ENCODE measurements at places on chromosomes 5 and 9.

GRCh38 chr5:53476531-53477480 is 3.6 kb upstream of the FST start:
- no peak for DNase-seq

DNA sequence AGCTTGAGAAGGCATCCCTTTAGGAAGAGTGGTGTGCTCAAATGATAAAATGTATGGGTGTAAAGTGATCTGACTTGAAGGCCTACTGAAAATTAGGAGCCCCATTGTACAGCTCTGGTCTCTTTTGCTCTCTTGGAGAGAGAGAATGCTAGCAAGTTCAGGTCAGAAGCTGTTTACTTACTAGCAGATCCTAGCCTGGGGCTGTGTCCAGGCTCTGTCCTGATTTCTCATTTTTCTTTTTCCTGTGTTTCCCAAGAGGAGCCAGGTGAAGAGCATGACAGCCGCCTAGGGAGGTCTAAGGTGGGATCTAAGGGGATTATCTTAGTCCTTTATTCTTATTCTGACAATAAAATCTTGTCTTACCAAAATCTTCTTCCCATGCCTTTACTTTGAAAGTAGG is 272.8 kb downstream of the NNT start:
- no peak for DNase-seq

DNA sequence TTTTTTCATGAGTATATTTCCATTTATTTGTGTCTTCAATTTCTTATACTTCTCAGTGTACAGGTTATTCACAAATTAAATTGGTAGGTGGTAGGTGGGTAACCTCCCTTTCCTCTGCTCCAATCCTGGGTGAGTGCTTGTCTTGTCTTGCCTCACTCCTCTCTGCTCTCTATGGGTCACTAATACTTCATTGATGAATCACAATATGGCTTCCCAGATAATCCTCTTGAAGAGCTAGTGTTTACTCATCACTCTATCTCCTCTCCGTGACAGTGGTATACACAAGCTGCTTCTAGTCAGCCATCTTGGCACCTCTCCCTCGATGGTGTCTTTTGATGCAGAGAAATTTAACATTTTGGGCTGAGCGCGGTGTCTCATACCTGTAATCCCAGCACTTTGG is 331.8 kb upstream of the NMUR2 start:
- no peak for DNase-seq

- DNase-seq, result no peak
Measured at GRCh38 chr9:120474591-120475243, 105.2 kb downstream of the CDK5RAP2 start.

- DNase-seq, result no peak
Measured at GRCh38 chr5:135329913-135330797, 68.9 kb downstream of the MACROH2A1 start.

DNA sequence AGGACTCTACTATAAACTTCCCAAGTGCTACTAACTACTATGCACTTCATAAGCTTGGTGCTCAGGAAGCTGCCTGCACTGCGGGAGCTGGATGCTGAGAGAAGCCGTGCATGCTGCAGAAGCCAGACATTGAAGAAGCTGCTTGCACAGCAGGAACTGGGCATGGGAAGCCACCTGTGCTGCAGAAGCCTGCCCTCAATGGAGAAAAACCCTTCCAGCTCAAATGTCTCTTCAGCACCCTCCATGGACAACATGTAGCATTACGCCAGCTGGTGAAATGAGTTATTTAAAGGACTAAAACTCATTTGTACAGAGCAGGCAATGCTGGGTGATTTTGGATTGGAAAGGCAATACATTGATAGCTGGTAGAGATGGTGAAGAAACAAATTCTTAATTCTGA is 247.2 kb downstream of the KIF4B start:
- DNase-seq, result no peak

- DNase-seq, result no peak
Measured at GRCh38 chr9:124769549-124770358, 1.4 kb downstream of the NR6A1 start.

GRCh38 chr9:134548185-134548584 is 93.4 kb upstream of the COL5A1 start:
- no peak for DNase-seq

DNA sequence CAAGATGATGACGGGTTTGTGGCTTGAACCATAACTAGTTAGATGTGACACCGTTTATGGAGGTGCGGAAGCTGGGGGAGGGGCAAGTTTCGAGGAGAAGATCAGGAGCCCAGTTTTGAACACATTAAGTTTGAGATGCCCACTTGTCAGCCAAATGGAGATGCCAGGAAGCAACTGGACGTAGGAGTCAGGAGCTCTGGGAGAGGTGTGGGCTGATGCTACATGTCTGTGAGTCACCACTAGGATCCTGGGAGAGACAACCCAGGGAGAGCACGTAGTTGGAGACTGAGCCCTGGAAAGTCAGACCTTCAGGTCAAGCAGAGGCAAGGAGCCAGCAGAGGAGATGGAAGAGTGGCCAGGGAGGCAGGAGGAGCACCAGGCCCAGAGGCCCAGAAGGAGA is 48.8 kb upstream of the SLC25A51 start:
- DNase-seq, result no peak

DNA sequence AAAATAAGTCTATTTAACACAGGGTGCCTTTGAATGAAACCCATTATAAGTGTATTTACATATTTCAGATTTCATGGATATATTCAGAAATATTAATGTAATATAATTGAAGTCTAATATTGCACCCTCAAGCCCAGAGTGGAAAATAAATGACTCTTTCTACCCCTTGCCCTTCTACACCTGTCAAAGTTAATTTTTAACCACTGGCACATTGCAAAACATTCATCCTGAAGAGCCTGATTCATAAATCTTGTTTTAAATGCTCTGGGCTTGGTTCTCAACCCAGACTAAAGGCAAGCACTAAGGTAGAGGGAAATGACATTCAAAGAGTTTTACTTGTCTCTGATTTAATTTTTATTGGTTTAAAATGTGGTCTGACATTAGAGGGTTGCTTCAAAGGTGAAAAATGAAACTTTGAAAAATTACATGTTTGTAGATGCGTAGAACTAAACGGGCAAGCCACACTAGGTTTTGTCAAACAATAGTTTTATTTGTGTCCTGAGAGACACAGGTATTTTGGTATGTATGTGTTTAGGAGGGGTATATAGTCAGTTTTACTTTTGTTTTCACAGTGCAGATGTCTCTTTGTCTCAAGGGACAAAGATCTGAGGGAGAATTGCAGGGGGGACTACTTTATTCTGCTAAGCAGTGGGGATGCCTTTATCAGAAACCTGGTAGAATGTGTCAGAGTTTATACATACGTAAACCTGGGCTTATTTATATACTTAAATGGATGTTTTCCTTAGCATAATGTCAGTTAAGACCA is 69.7 kb downstream of the PIK3R1 start:
- DNase-seq, result no peak

- DNase-seq, result no peak
Measured at GRCh38 chr5:116531117-116531516, 43.5 kb downstream of the SEMA6A start.

DNA sequence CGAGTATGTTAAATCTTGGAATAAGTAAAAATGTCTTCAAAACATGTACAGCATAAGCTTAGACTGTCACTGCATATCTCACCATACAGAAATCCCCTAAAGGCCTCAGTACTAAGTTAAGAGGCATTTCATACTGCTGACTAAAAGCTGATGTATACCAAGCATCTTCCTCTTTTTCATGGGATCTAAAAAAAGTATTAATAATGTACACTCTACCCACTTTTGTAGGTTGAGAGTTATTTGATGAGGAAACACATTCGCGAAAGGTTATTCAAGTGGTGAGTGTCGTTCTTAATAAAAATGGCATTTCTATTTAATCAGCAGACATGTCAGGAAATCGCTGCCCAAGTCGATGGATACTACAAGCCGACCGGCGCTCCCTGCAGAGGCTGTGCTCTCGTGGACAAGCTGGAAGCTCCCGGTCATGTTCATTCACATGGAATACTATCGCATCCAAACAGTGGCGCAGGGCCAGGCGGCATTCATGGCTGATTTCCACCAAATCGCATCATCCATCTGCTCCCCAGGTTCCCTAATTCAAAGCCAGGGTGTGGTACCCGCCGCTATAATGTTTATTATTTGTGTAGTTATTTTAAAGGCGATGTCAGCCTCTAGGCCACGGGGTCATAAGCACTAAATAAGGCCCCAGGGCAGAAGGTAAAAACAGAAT is 724 bp downstream of the SGTB start:
- DNase-seq, result peak; percentile 11

GRCh38 chr9:78001946-78002731 is 29.5 kb downstream of the GNAQ start:
- DNase-seq, result no peak

GRCh38 chr9:133234577-133235322 is 25.7 kb upstream of the OBP2B start:
- DNase-seq, result no peak

DNA sequence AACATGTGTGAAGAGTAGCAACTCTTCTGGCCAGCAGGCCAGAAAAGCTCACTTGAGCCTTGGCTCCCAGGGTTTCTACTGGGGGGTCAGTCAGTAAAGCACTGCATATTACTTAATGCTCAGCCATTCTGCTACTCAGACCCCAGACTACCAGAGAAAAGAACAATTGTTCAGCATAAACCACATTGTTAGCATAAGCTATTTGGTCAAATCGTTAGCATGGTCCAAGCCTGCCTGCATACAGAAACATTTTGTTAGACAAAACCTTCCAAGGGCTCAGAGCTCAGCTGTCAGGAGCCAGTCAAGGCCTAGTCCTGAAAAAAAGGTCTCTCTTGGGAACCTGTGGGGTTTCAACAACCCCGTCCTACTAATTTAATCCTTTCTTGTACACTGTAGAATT is 449.3 kb downstream of the PRR16 start:
- DNase-seq, result no peak

DNA sequence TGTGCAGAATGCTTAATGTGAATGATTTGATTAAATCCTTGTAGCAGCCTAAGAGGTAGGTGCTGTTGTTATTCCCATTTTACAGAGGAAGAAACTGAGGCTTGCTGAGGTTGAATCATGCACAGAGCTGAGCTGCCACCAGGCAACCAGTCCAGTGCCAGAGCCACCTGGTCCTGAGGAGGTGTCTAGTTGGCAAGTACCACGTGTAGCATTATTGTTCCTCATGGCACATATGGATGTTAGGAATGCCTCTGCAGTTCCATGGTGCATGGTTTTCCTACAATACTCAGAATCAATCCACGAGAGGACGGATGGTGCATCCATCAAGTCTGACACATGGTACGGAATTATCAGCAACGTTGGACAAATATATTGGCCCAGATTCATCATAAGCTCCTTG is 8.9 kb downstream of the UBE2QL1 start:
- DNase-seq, result no peak

DNA sequence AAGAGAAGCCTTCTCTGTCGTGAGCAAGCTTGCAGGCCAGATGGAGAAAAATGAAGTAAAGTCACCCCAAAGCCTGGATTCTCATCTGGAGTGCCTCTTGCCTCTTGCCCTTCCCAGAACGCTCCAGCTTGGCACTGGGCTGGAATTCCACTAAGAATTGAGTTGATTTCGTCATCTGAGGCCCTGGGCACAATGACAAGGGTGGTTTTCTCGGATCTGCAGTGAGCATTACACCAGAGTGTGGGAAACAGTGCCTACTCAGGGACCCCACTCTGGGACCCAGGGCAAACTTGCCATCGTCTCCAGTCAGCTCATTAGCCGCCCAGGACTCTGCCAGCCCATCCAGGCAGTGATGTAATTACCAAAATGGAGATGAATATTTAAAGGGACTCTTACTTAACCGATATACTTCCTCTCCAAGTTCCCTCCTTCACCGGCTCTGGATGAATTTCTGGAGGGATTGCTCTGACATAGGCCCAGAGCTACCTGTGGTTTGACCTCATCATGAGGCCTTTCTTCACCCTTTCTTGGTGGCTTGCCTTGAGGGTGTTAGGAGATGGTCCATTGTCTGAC is 44.7 kb upstream of the LCP2 start:
- DNase-seq, result no peak

DNA sequence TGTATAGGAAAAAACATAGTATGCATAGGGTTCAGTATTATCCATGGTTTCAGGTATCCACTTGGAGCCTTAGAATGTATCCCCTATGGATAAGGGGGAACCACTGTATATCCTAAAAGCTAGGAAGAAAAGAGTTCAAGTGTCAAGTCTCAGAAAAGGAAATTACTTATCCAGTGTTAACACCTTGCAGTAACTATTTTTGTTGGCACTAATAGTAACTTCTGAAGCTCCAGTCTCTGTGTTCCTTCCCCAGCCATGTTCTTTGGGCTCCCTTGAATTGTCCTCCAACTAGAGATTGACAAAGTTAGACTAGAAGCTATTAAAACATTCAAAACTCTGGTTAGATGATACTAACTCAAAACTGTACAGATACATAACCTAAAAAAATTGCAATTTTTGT is 370.8 kb downstream of the NFIB start:
- DNase-seq, result no peak

DNA sequence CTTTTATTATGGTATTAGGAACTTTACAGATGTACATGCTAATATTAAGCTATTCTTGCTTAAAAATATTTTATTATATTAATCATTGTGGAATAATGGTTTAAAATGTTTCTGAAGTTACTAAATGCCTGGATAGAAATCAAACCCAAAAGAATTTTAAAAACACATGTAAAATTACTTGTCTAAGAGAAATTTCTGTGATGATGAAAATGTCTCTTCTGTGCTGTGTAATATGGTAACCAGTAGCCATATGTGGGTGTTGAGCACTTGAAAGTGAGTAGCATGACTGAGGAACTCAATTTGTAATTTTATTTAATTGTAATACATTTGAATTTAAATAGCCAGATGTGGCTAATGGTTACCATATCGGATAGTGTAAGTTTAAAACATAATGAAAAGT is 66.7 kb upstream of the HSPB3 start:
- no peak for DNase-seq

DNA sequence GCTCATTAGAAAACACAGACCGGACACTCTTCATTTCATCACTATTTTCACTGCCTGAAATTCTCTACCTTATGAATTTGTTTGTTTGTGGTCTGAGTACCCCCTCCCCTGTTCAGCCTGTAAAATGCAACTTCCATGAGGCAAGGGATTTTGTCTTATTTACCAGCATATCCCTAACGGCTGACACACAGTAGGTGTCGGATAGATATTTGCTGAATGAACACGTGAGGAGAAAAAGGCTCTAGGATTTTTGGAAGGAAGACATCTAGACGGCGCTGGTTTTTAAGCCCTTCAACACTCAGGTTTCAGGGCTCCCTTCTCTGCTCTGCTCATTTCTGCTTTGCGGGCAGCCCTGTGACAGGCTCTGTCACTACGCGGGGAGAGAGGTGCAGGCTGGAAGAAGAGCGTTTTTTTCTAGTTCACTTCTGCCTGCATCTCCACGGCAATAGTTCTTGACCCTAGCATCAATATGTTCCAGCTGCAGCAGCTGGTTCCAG is 41.0 kb downstream of the KCNMB1 start:
- DNase-seq, result no peak

Data from progenitor cell of endocrine pancreas (in vitro differentiated cells).